ENCODE measurements at places on chromosomes 3 and 15.

- DNase-seq = no peak
Measured at GRCh38 chr3:78004571-78004970, 964.7 kb downstream of the ROBO2 start.

GRCh38 chr3:22542311-22542710, 660.8 kb upstream of the UBE2E2 start:
- DNase-seq = no peak

DNA sequence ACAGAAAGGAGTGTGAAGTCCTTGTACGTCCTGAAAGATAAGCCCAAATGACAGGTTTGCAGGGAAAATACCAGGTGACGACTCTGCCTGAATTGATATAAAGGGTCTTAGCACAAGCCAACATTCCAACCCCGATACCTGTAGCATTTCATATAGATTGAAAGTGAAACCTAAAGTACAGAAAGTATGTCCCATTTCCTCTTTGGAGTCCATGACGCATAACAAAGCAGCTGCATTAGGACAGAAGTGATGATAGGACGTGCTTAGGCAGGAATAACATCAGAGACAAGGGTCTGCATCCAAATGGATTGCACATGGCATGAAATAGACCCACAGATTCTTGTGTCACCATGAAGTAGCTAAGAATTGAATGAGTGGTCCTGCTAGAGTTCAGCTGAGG, 187.0 kb upstream of the ROBO1 start:
- DNase-seq = no peak

- no peak for DNase-seq
Measured at GRCh38 chr3:109640146-109640652, 302.9 kb upstream of the DPPA4 start.

Data from GM12878 (cell line).